Vagina (tissue), 2 donors: ENCODE measurements at places on chromosomes 12 and 14. TPM values are rescaled to one million over a fixed set of nuclear protein-coding genes. Genes with fewer than 3 reads are reported as not detected.

The KRT6C gene
- 257 TPM for total RNA-seq

The CBLN3 gene
- total RNA-seq = 1.7 TPM

The RNASE7 gene
- 18.2 TPM for total RNA-seq

The A2M gene
- total RNA-seq = 274 TPM

- no peak for DNase-seq
Observed at GRCh38 chr12:90209029-90209428, 500.4 kb upstream of the ATP2B1 start.
